ENCODE measurements at places on chromosomes 12 and 14.

DNA sequence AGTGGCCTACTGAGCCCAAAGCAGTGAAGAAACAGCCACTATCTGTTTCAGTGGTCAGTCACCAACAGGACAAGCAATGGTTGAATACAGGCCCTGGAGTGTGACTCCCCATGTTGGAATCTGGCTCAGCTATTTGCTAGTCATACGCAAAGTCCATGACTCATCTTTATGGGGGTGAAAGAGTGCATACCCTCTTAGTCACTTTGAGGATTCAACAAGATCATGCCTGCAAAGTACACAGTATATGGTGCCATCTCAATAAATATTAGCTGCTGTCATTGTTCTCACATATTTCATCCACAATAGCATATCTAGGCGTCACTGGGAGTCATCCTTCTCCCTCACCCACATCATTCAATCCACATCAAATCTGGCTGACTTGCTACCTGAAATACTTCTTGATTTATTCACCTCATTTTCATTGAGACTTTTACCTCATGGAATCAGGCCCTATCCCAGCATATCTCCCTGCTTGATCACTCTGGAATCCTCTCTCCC is 26.4 kb upstream of the STAB2 start:
- peak; percentile 99 for DNase-seq

- peak; percentile 34 for DNase-seq
These were observed 10.0 kb downstream of the SBNO1 start for GRCh38 chr12:123354600-123354999.

DNA sequence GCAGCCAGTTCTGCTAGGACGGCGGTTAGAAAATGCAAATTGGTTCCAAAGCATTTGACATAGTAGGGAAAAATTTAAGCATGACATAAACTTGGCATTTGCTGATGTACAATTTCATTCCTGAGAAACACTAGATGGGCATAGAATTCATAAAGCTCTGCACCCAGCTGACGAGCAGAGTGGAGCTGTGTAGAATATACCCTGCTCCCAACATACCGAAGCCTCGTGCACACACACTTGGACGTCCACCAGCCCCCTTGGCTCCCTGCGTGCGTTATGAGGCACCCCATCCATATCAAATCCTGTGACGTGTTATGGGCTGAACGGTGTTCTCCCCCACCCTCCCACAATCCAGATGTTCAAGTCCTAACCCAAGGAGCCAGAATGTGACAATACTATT is 65.4 kb downstream of the CLMN start:
- DNase-seq = no peak

DNA sequence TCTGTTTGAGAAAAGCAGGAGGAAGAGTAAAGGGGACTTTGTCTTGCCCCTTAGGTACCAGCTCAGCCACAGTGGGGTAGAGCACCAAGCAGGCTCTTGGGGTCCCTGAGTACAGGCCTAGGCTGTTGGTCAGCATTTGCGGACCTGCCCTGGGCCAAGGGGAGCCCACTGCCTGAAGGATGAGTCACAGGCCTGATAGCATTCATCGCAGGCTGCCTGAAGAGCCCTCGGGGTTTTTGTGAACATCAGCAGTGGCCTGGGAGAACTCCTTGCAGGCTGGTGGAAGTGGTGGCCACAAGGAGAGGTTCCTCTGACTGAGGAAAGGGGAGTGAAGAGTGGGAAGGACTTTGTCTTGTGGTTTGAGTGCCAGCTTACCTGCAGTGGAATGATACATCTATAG is 25.0 kb upstream of the P2RX7 start:
- DNase-seq = peak; percentile 78

DNA sequence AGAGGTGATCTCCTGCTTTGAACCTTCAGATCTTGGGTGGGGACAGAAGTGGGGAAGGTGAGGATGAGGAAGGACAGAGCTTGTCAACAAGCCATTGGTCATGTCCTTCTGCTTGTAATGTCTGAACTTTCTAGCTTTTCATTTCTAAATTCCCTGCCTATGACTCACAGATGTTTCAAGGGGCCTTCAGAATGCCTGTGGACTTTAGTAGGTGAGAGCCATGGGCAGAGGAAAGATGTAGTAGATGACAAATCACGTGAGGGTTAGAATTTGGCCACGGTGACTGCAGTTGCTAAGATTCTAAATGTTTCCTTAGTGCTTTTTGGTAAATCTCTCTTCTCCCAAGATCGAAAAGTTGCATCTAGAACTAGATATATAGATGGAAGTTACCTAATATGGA is 18.7 kb upstream of the CREBL2 start:
- DNase-seq = peak; percentile 83

DNA sequence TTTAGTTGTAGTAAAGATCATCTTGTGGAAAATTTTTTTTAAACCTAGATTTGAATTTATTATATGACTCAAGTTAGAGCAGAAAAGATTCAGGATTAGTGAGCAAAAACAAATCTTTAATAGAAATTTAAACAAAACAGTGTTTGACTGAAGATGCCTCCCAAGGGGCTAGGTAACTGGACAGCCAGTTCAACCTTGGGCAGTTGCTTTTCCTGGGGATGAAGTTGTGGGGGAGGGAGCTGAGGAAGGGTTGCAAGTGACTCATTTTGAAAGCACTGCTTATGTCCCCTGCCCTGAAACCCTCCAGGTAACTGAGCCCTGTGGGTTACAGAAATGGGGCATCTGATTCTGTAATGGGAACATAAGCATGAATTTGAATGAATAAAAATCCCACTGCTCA is 13.1 kb downstream of the CFAP54 start:
- DNase-seq = peak; percentile 60

GRCh38 chr12:131040491-131040890 is 86.8 kb downstream of the ADGRD1 start:
- no peak for DNase-seq

- DNase-seq = no peak
These were observed 163.6 kb upstream of the BMP4 start for GRCh38 chr14:54120260-54120659.

DNA sequence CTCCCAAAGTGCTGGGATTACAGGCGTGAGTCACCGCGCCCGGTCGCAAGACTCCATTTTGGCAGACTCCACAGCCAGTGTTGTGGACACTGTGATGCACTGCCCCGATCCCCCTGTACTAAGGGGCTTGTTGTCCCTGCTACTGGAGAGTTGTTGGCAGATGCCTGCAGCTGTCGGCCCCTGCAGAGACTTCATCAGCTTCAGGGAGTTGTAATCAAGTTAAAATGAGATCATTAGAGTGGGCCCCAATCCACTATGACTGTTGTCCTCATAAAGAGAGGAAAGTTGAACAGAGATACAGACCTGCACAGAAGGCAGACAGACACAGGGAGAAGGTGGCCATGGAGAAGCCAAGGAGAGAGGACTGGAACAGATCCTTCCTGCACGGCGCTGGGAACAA is 23.7 kb upstream of the TUBA1A start:
- DNase-seq = no peak

- no peak for DNase-seq
These were observed 59.4 kb upstream of the GPR68 start for GRCh38 chr14:91303924-91304229.

- DNase-seq = no peak
These were observed 38.5 kb downstream of the CCDC60 start for GRCh38 chr12:119373001-119373400.

DNA sequence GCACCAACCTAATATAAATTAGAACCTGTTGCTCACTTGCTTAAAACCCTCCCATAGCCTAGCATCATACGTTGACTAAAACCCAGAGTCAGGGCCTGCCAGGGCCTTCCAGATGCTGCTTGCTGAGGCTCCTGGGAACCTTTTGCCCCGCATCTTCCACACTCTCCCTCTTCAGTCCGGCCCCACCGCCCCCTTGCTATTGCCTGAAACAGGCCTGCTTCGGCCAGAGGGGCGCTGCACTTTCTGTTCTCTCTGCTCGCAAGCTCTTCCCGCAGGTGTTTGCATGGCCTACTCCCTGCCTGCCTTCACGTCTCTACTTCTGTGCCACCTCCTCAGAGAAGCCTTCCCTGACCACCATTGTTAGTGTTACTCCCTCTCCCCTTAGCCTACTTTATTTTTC is 13.7 kb upstream of the TCTN2 start:
- DNase-seq = no peak

GRCh38 chr14:95003099-95003960 is 154.0 kb downstream of the DICER1 start:
- DNase-seq = no peak

- DNase-seq = no peak
These were observed 755 bp downstream of the SETD1B start for GRCh38 chr12:121804417-121805111.

DNA sequence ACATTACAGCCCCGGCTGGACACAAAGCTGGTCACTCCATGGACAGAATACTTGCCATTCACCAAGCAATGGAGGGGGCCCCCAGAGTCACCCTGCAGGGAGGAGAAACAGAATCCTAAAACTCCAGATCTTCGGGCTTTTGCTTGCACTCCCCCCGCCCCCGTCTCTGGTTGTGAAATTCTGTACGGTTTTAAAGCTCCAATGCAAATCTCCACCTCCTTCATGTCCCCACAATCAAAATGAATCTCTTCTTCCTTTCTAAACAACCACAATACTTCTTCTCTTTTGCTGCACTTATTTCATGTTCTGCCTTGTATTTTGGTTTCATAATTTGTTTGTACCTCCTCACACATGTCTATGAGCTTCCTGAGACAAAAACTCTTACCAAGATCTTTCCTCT is 5.8 kb upstream of the BIN2 start:
- no peak for DNase-seq

- no peak for DNase-seq
These were observed 20.4 kb upstream of the FBXO33 start for GRCh38 chr14:39452680-39453079.

GRCh38 chr12:44507461-44507860 is 368.7 kb downstream of the NELL2 start:
- no peak for DNase-seq

GRCh38 chr14:32934073-32934880 is 4.4 kb upstream of the NPAS3 start:
- DNase-seq = peak; percentile 57

GRCh38 chr12:113845900-113846674 is 120.0 kb downstream of the RBM19 start:
- no peak for DNase-seq

DNA sequence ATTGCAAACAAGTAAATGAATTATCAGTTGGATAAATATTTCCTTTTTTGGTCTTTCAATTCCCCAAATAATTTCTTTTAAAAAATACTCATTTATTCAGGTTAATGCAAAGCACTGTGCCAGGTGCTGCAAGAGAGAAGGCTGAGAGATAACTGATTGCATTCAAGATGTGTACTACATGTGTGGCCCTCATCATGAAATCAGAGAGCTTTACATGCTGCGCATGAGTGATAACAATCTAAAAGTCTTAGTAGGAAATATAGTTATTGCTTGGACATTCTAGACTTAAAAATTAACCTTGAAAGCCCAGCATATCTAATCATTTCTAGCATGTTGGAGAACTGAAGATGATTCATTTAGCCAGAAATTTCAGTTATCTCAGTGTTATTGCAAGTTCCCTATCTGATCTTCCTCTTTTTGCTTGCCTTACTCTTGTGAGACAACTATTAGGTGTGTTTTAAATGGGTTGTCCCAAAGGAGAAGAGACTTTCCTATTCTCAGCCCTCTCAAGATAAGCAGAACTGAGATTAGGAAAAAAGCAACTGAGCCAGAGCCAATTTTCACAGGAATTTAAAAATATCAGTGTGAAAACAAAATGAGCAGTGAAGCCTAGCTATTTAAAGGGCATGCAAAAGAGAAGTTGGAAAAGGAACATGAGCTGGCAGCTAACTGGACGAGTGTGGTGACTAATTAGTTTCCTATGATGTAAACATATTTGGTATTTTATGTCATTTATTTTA is 60.9 kb downstream of the PLEKHA5 start:
- DNase-seq = peak; percentile 54

- DNase-seq = peak; percentile 43
These were observed 1.7 kb downstream of the HECTD1 start for GRCh38 chr14:31205681-31206535.

- DNase-seq = no peak
These were observed 53.4 kb downstream of the ZFC3H1 start for GRCh38 chr12:71610031-71610795.

DNA sequence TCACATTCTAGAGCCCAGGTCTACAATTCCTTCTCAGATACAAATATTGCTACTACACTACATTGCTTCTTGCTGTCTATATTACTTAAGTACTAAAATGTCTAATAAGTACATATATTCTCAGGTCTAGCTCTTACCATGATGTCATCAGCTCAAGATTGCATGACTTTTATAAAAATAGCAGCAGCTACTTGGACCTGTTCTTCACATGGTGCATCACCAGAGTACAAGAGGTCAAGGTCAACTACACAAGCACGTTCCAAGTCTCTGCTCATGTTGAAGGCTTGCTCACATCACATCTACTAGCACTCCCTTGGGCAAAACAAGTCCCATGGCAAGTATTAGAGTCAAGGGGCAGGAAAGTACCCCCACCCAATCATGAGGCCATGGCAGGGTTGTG is 465.6 kb downstream of the MED13L start:
- no peak for DNase-seq

DNA sequence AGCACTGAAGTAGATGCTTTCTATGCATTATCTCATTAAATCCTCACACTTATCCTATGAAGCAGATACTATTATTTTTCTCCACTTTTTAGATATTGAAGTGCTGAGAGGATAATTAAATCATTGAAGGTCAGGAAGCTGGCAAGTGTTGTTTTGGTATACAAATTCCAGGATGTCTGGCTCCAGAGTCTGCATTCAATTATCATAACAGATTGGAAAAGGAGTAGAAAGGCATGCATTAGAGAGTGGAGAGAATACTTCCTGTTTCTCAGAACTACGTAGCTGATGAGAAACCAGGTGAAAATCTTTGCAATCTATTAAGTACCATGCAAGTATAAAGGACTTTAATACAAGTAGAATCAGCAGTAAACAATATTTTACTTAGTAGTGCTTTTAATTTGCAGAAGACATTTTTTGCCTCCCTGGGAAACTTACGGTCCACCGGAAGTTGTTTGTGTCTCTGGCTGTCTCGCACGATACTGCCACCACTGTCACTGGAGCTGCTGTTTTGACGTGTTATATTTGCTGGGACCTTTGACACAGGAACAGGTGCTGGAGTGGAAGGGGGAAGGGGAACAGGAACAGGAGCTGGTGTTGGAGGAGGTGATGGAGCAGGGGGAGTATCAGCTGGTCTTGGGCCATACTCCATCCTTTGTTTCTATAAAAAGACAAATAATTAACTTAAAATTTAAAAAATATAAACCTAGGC is 158.0 kb downstream of the EPS8 start:
- no peak for DNase-seq

DNA sequence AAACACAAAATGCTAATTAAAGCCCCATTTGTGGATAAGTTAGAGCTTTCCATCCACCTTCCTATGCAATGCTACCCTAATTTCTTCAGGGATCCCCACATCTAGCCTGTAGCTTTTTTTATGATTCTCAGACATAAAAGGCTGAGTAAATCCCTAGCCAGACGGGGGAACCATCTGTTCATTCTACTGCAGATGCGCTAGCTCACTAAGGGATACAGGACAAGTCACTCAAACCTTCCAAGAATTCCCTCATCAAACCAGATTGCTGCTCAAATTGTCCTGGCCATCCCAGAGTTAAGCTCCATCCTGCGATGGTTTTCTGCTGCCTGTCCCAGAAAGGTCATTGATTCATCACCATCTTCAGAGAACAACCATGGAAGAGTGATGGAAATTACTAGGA is 56.7 kb downstream of the MYRFL start:
- DNase-seq = no peak

- DNase-seq = peak; percentile 65
These were observed 542.1 kb upstream of the ATP2B1 start for GRCh38 chr12:90250766-90251165.

Measured in M059J (cell line).